ENCODE measurements at places on chromosomes 12 and 14.

DNA sequence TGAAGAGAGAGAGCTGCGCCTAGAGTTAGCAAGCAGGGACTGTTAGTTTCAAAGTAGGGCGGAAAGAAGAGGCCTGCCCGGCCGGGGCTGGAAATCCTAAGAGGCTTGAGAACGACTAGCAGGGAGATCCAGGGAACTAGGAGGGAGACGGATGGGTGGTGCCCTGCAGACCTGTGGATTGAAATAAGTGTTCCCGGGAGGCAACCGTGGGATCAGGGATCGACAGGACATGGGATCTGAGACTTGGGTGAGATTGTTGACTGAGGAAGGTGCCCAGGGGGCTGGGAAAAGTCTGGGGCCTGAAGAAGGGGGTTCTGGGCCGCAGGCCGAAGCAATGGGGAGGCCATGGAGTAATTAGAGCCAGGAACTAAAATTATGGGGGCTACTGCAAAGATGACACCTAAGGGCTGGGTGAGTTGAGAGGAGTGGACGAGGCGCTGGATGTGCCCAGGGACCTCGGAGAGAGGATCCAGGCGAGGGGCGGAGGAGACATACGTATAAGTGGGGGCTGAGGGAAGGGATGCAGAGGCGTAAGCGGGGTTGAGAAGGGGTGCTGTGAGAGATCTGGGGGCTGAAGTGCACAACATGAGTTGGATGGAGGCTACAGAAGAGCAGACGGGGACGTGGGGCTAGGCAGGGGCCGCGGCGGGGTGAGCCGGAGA is 635 bp downstream of the LTA4H start:
- no peak for DNase-seq

DNA sequence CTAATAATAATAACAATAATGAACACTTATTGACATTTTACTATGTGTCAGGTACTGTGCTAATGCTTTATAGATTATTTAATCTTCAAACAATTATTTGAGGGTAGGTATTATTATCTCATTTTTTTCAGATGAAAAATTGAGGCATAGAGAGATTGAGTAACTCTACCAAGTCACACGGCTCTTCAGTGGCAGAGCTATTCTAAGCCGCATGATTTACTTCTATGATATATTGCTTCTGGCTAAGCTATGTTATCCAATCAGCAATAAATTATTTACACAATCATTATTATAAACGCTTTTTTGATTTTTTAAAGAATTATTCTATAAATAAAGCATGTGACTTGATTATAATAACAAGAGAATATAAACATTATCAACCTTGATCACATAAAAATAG is 80.0 kb downstream of the TMEM30B start:
- no peak for DNase-seq

- DNase-seq, result peak; percentile 24
Measured at GRCh38 chr12:6383572-6384498, at the start of gene LTBR. TSS of gene LTBR (plus strand) at chr12:6384162. CDS start at chr12:6384359, 197 bp downstream.

DNA sequence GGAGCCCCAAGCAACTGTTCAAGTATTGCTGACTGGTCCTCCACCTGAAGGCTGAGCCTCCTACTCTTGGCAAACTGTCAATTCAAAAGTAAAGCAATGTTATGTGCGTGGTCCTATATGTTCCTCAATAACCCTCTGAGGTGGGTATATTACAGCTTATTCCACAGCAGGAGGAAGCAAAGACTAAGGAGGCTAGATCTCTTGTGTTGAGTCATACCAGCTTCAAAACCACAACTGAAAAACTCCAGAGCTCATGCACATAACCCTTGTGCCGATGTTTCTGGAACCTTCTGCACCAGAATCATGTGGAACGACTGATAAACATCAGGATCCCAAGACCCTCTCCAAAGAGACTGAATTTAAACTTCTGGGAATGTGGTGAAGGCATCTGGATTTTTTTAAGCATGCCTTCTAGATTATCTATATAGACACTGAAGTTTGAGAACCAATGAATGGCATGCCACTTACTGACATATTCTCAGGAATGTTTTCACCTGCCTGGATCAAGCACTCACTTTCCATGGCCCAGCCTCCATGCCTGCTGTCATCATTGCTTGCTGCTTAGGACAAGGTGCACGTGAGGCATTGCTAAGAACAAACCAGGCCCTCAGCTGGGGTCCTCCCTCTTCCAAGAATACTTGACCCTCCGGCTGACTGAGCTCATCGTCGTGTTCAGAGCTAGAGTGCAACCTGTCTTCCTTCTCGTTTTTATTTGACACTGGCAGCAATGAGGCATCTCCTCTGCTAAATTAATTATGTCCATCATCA is 194.7 kb downstream of the BCL11B start:
- no peak for DNase-seq

DNA sequence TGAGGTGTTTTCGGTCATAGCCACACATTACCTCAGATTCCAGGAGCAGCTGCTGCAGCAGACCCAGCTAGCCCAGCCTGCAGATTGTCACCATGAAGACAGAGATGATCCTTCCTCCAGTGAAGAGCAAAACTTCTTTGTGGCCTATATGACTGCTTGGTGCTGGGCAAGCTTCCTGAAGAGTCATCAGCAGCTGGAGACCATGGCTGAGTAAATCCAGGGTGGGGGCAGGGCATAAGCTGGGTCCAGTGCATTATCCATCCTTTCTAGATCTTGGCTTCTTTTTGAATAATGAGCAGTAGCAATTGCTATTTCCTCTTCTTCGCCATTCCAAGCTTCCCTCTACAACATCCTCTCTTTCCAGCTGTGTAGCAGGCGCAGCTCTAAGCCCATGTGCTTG is 373.1 kb upstream of the DDHD1 start:
- no peak for DNase-seq

DNA sequence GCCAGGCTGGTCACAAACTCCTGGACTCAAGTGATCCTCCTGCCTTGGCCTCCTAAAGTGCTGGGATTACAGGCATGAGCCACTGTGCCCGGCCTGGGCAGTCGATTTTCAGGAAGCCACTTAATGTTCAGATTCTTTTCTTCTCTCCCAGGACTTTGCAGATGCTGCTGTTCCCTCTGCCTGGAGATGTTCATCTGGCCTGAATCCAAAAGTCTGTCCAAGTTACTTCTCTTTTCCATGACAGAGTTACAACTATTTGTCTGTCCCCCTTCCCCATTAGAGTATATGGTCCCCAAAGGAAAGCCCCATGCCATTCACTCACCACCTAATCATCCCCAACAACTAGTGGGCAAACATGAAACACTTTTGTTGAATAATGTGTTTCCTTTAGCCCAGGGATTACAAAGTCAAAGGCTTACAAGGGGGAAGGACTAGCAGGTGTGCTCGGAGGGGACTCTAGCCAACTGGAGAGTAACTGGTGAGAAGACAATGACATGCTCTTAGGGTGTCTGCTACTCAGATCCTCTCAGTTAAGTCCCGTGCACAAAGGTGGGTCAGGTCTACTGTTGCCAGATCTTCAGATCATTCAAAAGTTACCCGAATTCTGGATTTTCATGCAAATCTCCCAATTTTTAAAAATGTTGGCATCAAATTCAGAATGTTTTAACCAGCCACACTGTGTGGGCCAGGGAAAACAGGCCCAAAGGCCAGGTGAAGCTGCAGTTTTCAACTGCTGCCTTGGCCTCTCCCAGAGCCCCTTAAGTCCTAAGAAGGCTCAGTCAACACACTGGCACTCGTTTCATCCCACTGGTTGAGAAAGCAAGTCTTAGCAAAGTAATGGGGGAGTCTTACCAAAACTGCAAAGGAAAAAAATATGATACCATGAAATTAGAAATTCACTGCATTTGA is 29.6 kb downstream of the NUDT4 start:
- DNase-seq, result no peak

DNA sequence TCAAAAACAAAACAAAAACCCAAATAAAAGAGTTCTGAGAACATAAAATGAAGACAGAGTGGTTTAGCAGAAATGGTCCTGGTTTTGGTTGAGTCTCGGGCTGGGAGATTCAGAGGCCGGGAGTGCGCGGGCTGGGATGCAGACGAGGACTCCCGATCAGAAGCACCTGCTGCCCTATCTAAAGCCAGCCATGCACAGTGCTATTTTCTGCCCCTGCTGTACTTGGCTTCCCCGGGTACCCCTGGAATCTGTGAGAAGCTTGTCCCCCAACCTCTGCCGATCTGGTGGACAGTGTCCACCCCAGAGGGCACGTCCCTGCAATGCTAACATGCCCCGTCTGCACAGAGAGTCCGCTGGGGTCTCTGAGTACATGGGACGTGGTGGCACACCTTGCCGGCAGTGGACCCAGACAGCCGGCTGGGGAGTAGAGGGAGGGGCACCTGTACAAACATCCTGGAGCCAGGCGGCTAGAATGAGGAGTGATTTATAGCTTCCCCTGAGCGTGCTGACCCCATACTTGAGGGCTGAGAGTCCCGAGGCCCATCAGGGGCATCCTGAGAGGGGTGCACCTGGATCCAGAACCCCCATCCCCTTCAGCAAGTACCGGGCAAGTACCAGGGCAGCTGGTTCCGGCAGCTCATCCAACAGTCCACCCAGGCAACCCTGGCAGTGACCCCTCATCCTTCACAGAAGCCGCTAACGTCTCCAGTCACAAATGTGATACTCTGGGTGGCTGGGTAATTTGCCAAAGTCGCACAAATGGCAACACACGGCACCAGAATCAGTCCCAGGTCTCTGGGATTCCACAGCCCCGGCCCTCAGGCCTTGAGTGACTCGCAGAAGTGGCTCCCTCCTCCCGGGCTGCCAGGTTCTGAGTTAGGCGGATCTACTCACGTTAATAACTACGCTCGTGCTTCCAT is 37.1 kb downstream of the CHGA start:
- no peak for DNase-seq

DNA sequence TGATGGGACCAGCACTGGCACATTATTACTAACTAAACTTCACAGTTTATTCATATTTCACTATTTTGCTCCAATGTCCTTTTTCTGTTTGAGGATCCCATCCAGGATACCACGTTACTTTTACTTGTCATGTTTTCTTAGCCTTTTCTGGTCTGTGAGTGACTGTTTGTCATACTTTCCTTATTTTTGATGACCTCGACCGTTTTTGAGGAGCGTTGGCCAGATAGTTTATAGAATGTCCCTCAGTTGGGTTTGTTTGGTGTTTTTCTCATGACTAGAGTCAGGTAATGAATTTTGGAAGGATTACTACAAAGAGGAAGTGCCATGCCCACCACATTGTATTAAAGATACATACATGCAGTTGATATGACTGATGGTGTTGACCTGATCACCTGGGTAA is 199.4 kb upstream of the CCND2 start:
- DNase-seq, result no peak

- no peak for DNase-seq
Measured at GRCh38 chr14:103310576-103311095, 23.4 kb upstream of the EIF5 start.

DNA sequence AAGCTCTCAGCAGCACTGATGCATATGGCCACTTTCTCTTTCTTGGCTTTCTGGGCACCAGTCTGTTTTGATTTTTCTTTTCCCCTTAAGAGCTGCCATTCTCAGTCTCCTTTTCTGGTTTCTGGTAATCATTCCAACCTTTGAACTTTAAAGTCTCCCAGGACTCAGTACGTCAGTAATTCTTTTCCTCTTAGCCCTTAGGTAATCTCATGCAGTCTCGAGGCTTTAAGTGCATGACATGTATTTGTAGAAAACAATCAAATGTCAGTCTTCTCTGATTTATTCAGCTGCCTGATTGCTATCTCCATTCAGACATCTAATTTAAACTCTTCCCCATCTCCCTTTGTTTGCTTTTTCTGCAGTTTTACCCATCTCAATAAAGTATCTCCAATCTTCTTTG is 139.1 kb upstream of the PDZRN4 start:
- DNase-seq, result no peak

GRCh38 chr14:53458368-53458814 is 305.3 kb upstream of the DDHD1 start:
- no peak for DNase-seq

GRCh38 chr12:28172434-28173030 is 17.7 kb upstream of the CCDC91 start:
- DNase-seq, result no peak

GRCh38 chr12:75020068-75020557 is 189.5 kb downstream of the KCNC2 start:
- DNase-seq, result no peak

- no peak for DNase-seq
Measured at GRCh38 chr12:14601692-14602478, 34.2 kb upstream of the PLBD1 start.

- no peak for DNase-seq
Measured at GRCh38 chr14:55756557-55756956, 176.6 kb downstream of the KTN1 start.

DNA sequence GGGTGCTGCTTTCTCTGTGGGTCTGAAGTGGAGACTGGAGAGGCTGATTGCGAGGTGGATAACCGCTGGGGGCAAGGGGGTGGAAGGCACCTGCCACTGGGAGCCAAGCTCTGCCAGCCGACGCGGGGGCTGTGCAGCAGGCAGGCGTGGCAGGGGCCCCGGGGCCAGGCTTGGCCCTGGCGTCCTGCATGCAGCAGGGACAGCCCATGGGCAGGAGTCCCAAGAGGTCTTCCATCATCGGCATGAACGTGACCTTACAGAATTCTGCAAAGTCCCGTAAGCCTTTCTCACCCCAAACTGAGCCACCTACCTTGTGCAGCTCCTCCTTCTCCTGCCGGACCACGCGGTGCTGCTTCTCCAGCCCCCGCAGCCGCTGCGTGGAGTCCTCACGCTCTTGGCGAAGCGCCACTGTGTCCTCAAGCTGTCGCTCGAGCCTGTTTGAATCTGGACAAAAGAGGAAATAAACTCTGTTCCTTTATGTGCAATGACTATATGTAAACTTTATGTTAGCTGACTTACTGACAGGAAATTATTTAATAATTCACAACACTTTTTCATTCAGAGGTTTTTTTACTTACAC is 51.3 kb downstream of the AMN start:
- DNase-seq, result no peak

DNA sequence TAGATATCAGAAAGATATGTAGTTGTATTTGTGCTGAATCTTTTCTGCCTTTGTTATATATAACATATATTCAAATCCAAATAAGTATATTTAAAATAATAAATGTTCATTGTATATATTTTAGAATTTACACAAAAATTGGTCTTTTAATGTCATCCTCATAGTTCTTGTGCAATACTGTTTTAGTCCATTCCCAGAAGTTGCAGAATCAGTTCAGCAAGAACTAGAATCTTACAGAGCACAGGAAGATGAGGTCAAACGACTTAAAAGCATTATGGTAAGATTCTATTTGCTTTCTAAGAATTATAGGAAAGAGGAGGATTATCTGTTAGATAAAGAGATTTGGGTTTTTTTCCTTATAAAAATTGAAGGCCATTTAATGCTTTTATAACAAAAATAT is 51.0 kb downstream of the SCFD1 start:
- no peak for DNase-seq

DNA sequence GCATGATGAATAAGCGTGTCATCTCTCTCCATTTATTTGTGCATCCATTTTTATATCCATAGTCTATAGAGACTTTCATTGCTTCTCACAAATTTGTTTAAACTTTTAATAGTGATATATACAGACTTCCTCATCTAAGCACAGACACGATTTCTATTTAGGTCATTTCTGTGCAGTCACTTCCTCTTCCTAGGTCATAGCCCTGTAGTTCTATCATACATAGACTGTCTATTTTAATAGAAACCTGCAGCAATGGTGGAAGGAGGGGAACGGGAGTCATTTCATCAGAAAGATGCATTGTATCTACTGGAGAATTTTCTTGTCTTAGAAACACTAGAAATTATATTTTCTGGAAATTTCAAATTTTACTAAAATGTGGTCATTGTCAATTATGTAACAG is 133.4 kb upstream of the FGD4 start:
- DNase-seq, result no peak

Measured in CD4-positive, alpha-beta T cell treated with Interleukin-17A for 1 hour (primary cell).